Ammon's horn (tissue), 1 donor: ENCODE measurements at places on chromosomes 1 and 21.

DNA sequence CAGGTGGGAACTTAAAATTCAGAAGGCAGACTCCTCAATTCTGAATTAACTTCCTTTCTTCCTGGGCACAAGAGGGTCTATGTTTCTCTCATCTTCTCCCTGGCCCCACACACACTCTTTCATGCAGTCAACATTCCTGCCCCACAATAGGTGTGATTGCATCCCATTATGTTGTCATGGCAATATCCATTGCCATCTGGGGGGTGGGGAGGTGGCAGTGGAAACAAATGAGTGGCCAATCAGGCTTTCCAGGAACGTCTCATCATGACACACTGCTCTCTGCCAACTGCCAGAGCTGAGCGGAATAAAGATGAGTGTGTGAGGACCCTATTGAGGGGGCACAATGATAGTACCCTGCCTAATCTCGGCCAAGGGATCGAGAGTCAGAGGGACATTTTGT is 80.4 kb downstream of the KCND3 start:
- DNase-seq: no peak

GRCh38 chr1:241857131-241857530 is 9.1 kb downstream of the EXO1 start:
- no peak for DNase-seq

DNA sequence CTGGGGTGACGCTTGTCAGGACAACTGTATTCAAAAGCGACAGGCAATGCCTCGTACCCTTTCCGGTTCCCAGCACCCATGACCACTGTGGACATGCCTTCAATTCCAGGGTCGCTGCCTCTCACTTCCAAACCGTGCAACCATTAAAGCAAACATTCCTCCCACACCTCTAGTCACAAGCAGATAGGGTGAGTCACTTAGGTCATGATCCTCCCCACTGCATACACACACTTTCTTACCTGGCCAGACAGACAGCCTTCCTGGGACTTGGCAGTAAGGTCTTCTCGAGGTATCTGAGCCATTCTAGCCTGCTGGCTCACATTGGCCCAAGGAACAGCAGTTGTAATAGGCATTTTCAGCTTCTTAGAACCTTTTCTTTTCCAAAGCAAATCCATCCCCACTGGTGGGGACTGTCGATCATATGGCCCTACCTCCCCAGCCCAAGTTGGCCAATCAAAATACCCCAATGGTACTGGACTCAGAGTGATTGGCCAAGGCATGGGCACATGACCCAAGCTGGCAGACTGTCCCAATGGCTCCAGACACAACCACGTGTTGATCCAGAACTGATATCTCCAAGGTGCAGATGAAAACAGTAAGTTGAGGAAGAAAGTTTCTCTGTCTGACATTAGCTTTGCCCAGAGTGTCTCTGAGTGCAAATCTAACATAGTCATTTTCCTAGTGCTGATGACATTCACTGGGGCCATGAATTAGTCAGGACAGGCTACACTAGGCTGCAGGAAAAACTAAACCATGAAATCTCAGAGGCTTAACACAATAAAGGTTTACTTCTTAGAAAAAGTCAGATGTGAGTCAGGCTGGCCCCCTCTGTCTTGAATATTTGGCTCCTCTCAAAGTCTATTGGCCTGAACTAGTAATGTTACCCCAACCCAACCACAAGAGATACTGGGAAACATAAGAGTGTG is 113.8 kb downstream of the RRAGC start:
- no peak for DNase-seq

- no peak for DNase-seq
Observed at GRCh38 chr1:3349161-3349967, 105.1 kb upstream of the ARHGEF16 start.

DNA sequence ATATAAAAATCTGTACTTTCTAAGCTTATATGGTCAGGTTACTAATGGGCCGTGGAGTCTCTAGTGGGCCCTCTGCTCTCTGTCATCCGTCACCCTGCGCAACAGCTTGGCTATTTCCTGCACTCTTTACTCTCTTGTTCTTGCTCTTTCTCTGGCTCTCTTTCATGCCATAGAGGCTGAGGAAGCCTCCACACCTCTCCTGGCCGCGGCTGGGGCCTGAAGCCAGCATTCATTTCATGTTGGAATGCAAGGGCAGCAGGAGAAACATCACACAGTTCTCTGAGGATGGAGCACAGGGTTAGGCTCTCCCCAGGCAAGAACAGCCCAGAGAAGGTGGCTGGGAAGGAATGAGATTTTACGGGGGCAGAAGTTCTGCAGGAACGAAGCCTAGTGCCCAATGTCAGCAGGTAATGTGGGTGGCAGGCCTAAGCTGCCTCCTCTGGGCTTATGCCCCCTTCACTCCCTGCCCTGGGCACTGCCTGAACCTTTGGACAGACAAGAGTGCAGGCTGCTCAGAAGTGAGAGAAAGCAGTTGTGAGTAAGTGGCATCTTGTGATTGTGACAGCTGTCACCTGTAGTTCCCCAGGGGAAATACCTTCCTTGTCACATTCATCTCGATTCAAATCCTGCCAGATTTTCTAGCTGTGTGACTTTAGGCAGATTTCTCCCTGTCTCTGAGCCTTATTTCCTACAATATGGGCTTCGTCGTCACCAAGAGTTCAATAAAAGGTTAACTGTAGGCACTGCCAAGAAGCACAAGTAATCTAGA is 3.6 kb upstream of the FHAD1 start:
- no peak for DNase-seq

GRCh38 chr1:42427240-42427639 is 28.6 kb downstream of the ZMYND12 start:
- no peak for DNase-seq

- no peak for DNase-seq
Observed at GRCh38 chr1:67785847-67786753, 47.2 kb downstream of the GNG12 start.

DNA sequence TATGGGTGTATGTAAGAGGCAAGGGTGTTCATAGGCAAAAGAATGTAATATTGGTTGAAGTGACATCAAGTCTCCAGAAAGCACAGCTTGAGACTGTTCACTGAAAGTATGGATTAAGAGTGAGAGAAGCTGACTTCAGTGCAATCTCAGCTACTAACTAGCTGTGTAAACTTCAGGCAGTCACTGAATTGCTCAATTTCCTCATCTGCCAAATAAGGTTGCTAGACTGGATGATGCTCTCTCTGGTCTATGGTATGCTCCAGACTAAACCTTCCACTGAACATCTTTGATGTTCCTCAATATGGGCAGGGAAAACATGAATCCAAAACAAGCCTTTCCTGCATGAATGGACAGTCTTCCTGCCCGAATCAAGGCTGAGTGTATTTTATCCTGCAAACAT is 111.8 kb upstream of the USH2A start:
- no peak for DNase-seq

DNA sequence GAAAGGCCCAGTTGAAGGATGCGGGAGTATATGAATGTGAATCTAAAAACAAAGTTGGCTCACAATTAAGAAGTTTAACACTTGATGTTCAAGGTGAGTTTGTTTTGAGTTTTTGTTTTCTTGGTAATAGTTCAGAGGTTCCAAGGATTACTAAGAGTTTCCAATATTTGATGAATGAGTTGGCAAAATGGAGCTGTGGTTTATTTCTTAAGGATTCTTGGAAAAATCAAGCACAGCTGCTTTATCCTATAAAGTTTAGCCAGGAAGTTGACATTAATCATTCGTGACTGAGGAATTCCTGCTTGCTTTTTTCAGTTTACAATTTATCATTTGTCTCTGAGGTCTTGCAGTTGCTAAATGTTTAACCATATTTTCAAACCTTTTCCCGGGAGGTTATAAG is 15.1 kb downstream of the VCAM1 start:
- no peak for DNase-seq

- DNase-seq: peak; percentile 66
Observed at GRCh38 chr1:83931658-83932253, 67.2 kb downstream of the TTLL7 start.

GRCh38 chr1:35173909-35174540 is 18.9 kb downstream of the SFPQ start:
- no peak for DNase-seq

- no peak for DNase-seq
Observed at GRCh38 chr21:26587736-26588201, 14.7 kb upstream of the CYYR1 start.

DNA sequence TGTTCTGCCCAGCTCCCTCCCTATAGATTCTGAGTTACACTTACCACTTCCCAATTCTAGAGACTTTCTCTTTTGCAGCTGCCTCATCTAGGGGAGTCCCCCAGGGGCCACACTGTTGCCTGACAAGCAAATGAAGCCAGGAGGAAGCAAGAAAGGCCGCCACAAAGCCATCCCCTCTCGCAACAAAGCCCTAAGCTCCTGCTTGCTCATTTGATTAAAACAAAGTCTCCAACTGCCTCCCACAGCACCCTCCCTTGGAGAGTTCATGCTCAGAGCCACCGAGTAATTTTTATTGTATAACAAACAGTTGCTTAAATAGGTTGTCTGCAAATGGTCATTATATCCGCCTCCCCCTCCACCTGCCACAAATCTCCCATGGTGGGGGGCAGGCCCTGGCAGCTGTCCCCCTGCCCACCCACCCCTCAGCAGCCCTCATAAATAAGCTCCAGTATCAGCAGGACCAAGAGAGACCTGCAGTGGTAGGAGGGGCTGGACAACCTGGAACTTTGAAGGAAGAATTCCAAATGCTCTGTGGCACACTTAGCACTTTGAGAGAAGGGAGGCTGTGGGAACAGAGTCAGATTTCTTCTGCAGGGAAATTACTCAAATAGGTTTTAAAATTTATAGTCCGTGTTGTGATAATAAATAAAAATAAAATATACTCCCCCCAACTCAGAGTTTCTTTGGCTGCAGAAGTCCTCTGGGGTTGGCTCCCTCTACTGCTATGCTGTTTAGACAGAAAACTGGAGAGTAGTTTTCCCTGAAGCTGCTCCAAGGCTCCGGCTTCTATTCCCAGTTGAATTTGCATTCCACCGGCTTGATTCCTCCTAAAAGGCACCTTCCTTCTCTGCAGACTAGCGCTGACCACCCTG is 237.5 kb downstream of the TTLL7 start:
- DNase-seq: no peak
